ENCODE measurements at places on chromosomes 4 and X.

- DNase-seq = no peak
Observed at GRCh38 chrX:13309631-13310030, 10.2 kb downstream of the ATXN3L start.

DNA sequence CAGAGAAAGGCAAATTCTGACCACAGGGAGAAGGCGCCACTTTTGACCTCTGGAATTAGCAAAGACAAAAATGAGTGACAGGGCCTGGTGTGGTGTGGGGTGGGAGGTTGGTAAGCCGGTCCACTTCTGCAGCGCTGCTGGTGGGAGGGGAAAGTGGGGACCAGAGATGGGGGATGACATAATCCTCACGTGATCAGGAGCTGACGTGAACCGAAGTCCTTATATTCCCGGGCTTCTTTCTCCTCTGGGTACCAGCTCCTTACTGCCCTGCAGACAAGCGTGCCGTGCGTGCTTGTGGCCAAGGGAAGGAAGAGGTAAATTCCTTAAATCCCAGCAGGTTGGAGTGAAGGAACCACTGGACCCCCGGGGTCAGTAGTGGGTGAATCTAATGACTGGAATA is at the start of gene TCEAL7:
TCEAL7 (plus strand) TSS at position 249 of the 400 bp plus-strand sequence. CDS start 1,165 bp downstream, outside the sequence.
- peak; percentile 43 for DNase-seq

- DNase-seq = peak; percentile 39
Observed at GRCh38 chr4:151276787-151277562, at the start of gene PRSS48. PRSS48 (plus strand) TSS chr4:151277161; CDS start chr4:151277173, 12 bp downstream.

DNA sequence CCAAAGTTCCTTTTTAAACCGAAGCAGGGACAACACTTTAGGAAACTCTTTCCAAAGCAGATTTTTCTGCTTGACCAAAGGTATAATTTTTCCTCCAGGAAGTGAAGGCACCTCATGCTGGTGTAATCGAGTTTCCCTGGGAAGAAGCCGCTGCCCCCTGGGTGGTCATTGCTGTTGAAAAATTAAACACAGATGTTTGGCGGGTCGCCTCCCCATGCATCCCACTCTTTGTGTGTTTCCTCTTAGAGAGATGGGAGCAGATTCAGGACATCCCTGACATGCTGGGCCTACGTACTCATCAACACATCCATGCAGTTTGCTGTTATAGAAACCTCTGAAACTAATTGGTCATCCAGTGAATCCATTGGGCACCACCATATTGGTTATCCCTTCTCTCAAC is 179.2 kb upstream of the HCCS start:
- DNase-seq = no peak

DNA sequence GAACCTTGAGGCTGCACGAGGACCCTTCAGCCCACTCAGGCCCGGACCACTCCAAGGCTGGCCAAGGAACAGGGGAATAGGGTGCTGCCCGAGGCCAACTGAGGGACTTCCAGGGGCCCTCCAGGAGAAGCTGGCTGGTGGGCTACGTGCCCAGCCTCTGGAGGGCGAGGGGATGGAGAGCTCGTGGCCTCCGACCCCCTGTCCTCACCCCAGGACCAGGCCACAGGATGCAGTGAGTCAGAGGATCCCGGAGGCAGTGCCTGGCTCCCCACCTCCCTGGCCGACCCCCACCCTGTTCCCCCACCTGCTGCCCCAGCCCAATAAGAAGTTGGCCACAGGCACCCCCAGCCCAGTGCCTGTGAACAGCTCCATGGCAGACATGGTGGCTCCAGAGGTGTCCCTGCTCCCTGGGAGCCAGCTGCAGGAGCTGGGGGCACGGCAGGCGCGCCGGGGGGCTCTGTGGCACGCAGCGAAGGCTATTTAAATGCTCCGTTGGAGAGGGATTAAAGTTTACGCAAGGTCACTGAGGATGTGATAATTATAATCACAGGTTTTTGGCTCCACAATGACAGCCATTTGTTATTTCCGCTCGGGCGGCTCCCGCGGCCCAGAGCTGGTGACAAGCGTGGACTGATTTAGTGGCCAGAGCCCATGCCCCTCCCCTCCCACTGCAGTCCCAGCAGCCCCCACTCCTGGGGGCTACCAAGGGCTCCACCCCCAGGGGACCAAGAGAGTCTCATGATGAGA is 95.7 kb upstream of the NKX1-1 start:
- DNase-seq = no peak

DNA sequence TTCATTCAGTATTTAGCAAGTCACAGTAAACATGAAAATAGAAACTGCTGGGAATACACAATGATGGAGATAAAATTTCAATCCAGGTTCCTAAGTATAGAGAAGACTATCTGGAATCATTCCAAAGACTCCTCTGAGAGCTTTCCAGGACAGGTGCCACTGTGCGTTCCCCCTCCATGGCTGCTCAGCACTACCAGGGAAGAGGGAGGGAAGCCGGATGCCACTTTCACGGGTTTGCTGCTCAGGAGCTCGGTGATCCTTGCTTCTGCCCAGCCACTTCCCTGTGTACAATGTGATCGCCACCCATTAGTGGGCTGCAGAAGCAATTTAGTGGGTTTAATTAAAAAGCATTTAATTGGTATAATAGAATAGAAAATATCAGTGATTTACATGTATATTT is 94.5 kb downstream of the FNIP2 start:
- DNase-seq = no peak
